Bladder microvascular endothelial cell (primary cell): ENCODE measurements at places on chromosomes 7 and 10. TPM values are rescaled to one million over a fixed set of nuclear protein-coding genes. Genes with fewer than 3 reads are reported as not detected.

CYP3A5 gene
- total RNA-seq, result not detected in 2 replicates

KCTD7 gene
- total RNA-seq, result 4.4 and 8.2 TPM in 2 replicates

KIAA1549 gene
- total RNA-seq, result 1.1 and 6.0 TPM in 2 replicates

LBX1 gene
- total RNA-seq, result not detected in 2 replicates

VAX1 gene
- total RNA-seq, result not detected in 2 replicates

GBX1 gene
- not detected in 2 replicates for total RNA-seq

GNB2 gene
- 79.8 and 102 TPM in 2 replicates for total RNA-seq

SYCE1 gene
- total RNA-seq, result 0.13 and 0.16 TPM in 2 replicates

CDK1 gene
- total RNA-seq, result 33.7 and 46.5 TPM in 2 replicates

HOXA6 gene
- total RNA-seq, result 2.3 and 6.9 TPM in 2 replicates

PCLO gene
- total RNA-seq, result 0.32 and 4.5 TPM in 2 replicates

SYT15B gene
- total RNA-seq, result 0.06 TPM in 1 of 2 replicates, not detected in the other

MSMB gene
- not detected in 2 replicates for total RNA-seq

GAD2 gene
- not detected in 2 replicates for total RNA-seq

SAMD9L gene
- 20.4 and 26.6 TPM in 2 replicates for total RNA-seq

NACAD gene
- 0.32 and 2.0 TPM in 2 replicates for total RNA-seq

HTR7 gene
- total RNA-seq, result under 0.01 and 0.19 TPM in 2 replicates

SLC13A1 gene
- total RNA-seq, result not detected in 2 replicates

SAP25 gene
- not detected in 2 replicates for total RNA-seq

C10orf143 gene
- total RNA-seq, result 0.16 and 0.25 TPM in 2 replicates

IMPDH1 gene
- 51.5 and 86.4 TPM in 2 replicates for total RNA-seq

NUDT13 gene
- total RNA-seq, result 1.4 and 1.9 TPM in 2 replicates

LEP gene
- total RNA-seq, result not detected in 2 replicates

SKIDA1 gene
- total RNA-seq, result 0.94 and 0.97 TPM in 2 replicates

MYL7 gene
- not detected in 2 replicates for total RNA-seq

CLRN3 gene
- total RNA-seq, result 0.38 TPM in 1 of 2 replicates, not detected in the other

C10orf67 gene
- total RNA-seq, result not detected in 2 replicates

SPACDR gene
- total RNA-seq, result 0.32 and 0.38 TPM in 2 replicates
